ENCODE measurements at places on chromosomes 2 and 18. TPM values are rescaled to one million over a fixed set of nuclear protein-coding genes. Genes with fewer than 3 reads are reported as not detected.

Gene CRACDL
- 3.3 TPM for total RNA-seq

Gene SERPINB13
- total RNA-seq = not detected

Gene SERPINB11
- total RNA-seq = not detected

Gene STPG4
- not detected for total RNA-seq

Gene GPR45
- not detected for total RNA-seq

Gene NYAP2
- total RNA-seq = 1.7 TPM

Gene COLEC11
- total RNA-seq = not detected

Gene BBS5
- total RNA-seq = 4.5 TPM

Gene MEP1B
- not detected for total RNA-seq

Gene PSTPIP2
- 11.6 TPM for total RNA-seq

Gene MSTN
- 1.3 TPM for total RNA-seq

Gene LINC00305
- not detected for total RNA-seq

Gene ADAM23
- 1.5 TPM for total RNA-seq

Gene TET3
- total RNA-seq = 2.1 TPM

Gene CNTNAP5
- not detected for total RNA-seq

Gene PPP1R1C
- total RNA-seq = not detected

Gene ASNSD1
- 76.8 TPM for total RNA-seq

Gene TUBA3D
- total RNA-seq = not detected

Gene GALR1
- not detected for total RNA-seq

Gene NOTO
- total RNA-seq = not detected

Gene AKAIN1
- total RNA-seq = not detected

Data from gastrocnemius medialis (tissue), 4 donors.